ENCODE measurements at places on chromosomes 16 and 17.
A peak's percentile ranks its signal among the peaks of the same experiment; 100 is the strongest.

DNA sequence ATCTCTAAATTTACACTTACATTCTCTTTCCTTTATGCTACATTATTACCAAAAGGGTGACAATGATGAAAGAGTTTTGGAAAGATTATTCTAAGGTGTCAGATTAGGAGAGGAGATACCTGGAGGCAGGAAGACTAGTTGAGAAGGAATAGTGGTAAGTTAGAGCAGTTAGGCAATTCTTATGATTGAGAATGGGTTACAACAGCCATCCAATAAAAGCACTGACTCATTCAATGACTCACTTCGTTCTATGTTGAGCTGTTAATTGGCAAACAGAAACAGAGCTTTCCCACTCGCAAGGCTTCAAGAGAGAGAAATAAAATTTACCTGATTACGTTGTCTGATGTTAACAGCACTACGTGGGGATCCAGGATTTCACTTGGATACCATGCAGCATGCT is 5.8 kb downstream of the NUP88 start:
- DNase-seq = no peak

DNA sequence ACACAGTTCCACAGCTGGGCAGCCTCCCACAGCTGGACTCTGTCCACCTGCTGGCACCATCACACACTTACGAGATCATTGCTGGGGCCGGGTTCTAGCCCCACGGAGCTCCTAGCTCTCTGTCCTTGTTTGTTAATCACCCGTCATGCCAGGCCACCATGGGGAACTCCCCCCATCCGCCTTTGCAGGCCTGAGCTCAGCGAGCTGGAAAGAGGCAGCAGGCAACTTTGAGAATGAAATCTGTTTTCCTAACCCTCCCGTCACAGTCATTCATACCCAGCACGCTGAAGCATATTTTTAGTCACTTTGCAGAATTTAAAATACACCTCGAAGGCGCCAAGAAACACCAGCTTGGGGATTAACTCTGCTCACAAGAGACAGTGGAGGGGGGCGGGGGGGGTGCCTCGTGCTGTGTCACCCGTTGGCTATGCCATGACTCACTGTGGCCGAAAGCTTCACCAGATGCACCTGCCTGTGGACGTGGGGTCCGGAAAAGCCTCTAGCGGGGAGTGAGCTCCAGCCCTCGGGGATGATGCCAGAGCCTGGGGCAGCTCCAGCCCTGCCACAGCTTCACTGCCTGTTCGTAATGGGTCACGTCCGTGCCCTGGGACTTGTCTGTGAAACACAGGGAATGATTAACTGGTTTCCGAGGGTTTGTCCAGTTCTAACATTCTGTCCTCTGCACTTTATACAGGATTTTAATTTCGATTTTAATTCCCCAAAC is 1.4 kb upstream of the SPNS2 start:
- peak; percentile 51 for DNase-seq

DNA sequence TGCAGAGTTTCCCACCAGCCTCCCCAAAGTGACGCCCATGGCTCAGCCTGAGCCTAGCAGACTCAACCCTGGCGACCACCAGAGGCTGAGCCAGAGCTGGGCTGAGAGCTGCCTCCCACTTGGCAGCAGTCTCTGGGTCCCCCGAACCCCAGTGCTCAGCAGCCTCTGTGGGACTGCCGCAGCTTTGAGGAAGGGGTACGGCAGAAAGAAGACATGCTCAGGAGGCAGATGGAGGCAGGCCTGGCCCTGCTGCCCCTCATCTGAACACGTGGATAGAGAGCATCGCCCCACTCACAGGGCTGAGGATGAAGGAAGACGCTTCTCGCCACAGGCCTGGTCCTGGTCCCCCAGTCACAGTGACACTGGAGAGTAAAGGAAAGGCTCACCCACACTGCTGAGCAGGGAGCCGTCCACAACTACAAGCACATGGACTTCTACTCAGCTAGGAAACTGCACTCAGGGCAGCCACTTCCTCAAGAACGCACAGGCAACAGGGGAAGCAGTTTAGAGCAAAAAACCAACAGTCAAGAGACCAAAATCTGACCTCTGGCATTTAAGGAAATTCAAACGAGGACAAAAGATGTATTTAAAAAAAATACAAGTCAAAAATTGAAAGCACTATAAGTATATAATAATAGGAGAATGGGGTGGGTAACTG is 45.2 kb upstream of the GSG1L start:
- DNase-seq = no peak

GRCh38 chr16:27421961-27422740 is 20.2 kb downstream of the IL21R start:
- no peak for DNase-seq

DNA sequence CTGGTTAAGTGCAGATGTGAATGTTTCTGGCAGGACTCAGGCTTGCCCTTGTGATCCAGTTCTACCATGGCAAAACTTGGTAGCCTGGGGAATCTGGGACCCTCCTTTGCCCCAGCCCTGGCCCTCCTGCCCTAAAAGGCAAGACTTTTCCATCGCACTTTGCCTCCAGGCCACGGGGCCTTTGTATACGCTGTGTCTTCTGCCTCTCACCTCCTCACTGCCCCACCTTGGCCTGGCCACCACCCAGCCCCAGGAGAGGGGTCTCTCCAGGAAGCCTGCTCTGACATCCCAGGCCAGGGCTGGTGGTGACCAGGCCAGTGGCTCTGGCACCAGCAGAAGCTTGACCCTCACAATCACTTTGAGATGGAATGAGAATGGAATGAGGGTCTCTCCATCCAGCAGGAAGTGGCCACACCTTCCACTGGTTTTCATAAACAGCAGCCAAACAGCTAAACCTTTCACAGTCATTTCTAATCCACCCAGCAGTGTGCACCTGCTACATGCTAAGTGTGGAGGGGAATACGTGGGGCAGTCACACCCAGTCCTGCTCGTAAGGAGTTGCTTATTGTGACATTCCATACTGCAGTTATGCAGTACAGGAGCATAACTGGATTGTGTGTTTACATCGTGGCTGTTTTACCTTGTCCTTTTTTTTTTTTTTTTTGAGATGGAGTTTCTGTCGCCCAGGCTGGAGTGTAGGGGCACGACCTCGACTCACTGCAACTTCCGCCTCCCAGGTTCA is 1.6 kb upstream of the MRPL38 start:
- no peak for DNase-seq

- no peak for DNase-seq
Measured at GRCh38 chr16:74865922-74866598, 91.4 kb upstream of the FA2H start.

GRCh38 chr17:9977180-9977575 is 72.1 kb upstream of the RCVRN start:
- DNase-seq = peak; percentile 36

- DNase-seq = no peak
Measured at GRCh38 chr17:4852567-4853207, 19.5 kb downstream of the MINK1 start.

- DNase-seq = no peak
Measured at GRCh38 chr16:29893553-29893952, 5.8 kb downstream of the SEZ6L2 start.

GRCh38 chr17:82304826-82305726 is 12.3 kb downstream of the CD7 start:
- no peak for DNase-seq

DNA sequence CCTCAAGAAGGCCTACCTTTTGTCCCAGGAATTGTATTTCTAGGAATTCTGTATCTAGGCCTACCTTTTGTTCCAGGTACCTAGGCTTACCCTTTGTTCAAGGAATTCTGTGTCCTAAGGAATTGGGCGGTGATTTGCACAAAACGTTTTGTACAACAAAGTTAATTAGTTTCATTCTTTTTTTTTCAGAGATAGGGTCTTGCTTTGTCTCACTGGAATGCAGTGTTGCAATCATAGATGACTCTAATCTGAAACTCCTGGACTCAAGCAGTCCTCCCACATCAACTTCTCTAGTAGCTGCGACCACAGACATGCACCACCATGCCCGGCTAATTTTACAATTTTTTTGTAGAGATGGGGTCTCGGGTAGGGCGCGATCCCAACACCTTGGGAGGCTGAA is 7.0 kb downstream of the CDR2L start:
- no peak for DNase-seq

DNA sequence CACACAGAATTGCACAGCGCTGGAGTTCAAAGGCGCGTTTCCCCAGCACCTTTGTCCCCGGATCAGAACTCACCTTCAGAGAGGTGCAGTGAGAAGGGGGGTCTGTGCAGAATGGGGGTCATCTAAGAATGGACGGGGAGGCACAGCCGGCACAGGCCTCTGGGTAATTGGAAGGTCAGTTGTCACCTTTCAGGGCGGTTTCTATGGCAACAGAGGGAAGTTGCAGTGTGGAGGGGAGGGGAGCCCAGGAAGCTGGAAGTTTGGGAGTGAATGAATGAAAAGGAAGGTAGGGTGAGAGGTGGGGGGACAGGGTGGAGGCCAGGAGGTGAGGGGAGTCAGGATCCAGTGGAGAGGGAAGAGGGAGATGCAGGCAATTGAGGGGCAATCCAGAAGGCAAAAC is 12.4 kb upstream of the KCNG4 start:
- no peak for DNase-seq

DNA sequence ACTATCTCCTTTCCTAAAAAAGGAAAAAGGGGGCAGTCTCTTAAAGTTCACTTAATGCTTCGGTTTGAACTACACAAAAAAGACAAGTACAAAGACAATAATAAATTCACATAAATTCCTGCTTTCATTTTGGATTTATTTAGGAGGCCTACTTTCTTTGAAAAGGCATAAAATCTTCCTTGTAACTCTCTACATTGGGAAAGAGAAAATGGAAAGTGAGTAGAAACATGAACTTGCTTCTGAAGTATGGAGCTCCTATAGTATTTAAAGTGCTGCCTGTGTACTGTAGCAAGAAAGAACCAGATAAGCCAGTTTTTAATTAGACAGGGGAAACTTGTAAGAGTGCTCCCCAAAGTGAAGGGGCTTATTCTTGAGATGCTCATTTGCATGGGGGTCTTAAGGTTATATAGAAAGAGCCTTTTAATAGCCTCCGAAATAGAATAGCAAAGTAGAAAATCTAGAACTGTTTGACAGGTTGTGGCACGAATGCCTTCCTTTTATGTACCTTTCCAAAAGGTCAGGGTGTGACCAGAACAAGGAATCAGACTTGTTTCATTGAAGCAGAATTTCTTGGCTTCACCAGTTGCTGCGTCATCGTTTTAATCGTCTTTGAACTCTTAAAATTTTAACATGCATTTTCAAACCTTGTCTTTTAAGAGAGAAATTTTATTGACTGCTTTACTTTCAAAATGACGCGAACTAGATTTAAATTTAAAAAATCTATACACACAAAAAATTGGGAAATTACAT is 12.9 kb downstream of the GAN start:
- DNase-seq = no peak

GRCh38 chr17:77106874-77107358 is 33.9 kb upstream of the SEC14L1 start:
- DNase-seq = peak; percentile 79

GRCh38 chr17:65902155-65902554 is 289.8 kb downstream of the CEP112 start:
- DNase-seq = no peak

GRCh38 chr16:77885571-77886295 is 97.4 kb downstream of the VAT1L start:
- no peak for DNase-seq

GRCh38 chr16:68105611-68106010 is 20.4 kb downstream of the NFATC3 start:
- no peak for DNase-seq

- no peak for DNase-seq
Measured at GRCh38 chr17:15262291-15263205, 2.6 kb downstream of the PMP22 start.

DNA sequence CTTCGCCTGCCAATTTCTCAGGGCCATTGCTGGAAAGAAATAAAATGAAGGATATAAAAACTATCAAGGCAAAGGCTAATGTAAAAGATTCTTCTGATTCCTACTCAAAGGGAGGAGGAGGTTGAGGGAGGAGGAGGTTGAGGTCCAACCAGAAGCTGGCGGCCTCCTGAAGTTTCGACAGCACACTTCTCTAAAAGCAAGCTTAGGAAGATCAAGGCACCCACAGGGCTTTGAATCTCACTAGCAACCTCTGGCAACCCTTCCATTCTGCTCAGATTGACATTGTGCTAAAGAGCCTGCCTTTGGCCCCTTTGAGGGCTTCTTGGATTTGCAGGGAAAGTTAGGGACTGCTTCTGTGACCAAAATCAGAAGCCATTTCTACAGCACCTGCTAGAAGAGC is 81.5 kb upstream of the TNRC6C start:
- DNase-seq = no peak

- no peak for DNase-seq
Measured at GRCh38 chr17:27898096-27898495, 4.9 kb upstream of the LYRM9 start.

DNA sequence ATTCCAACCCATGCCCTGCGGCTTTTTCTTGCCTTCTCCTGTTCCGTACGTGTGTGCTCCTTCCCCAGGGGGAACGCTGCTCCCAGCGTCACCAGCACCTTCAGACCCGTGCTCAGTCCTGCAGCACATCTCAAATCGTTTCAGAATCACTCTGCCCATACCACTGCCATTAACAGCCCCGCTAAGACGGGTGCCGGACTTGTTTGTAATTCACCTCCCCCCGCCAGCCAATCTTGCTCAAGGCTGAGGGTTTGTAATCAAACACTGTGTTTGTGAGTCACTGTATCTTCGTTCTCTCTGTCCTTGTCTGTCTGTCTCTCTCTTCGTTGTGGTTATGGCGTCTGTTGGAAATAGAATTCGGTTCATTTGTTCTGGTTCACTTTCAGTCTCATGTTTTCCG is 17.3 kb downstream of the CARD14 start:
- no peak for DNase-seq

DNA sequence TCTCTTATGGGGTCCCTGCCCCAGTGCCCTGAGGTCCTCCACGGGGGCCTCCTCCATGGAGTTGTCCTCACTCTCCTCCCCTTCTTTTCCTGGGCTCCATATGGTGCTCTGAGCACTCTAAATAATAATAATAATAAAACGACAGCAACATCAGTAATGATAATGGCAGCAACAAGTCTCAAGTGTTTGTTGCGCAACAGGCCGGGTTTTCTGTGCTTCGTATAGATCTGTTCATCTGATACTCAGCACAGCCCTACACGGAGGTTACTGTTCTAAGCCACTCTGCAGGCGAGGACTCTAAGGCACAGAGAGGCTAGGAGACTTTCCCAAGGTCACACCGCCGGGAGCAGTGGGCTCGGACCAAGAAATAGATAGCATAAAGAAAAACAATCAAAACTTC is 13.7 kb downstream of the CIBAR2 start:
- DNase-seq = no peak

DNA sequence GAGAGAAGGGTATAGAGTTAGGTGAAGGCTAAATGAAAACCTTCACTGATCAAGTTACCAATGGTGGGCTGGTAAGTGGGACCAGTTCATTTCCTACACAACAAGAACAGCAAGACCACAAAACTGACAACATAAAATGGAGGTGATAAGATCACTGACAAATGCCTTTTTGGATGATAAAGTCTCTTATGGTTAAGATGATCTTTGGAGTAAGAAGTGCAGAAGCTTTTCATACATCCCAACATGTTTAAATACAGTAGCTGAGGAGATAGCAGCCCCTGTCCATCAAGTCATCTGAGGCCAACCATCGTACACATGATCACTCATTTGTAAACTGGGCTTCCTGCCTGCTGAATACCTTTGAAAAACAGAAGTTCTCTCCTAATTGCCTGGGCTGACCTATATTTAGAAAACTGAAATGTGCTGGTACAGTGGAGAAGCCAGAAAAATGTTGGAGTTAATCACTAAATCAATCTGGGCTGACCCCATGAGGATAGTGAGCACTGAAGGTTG is 259.0 kb upstream of the ZFHX3 start:
- DNase-seq = peak; percentile 48
